ENCODE measurements at places on chromosomes 16 and 17. TPM values are rescaled to one million over a fixed set of nuclear protein-coding genes. Genes with fewer than 3 reads are reported as not detected.
A peak's percentile ranks its signal among the peaks of the same experiment; 100 is the strongest.

GRCh38 chr16:15751940-15752339 lies 101.9 kb downstream of the NDE1 start:
- DNase-seq, result no peak

DNA sequence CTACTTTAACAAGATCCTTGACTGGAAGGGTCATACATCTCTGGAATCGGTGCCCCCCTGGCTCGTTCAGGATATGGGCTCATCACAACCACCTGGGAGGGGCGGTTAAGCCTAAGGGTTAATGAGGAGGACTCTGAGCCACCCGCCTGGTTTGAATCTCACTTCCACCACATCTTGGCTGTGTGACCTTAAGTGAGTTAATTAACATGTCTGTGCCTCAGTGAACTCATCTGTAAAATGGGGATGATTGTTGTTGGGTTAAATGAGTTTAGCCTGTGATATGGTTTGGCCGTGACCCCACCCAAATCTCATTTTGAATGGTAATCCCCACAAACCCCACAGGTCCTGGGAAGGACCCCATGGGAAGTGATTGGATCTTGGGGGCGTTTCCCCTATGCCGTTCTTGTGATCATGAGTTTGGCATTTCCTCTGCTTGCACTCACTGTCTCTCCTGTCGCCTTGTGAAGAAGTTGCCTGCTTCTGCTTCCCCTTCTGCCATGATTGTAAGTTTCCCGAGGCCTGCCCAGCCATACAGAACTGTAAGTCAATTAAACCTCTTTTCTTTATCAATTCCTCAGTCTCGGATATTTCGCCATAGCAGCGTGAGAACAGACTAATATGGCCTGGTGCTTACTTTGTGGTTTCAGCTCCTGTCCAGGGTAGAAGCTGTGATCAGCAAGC lies 214.0 kb upstream of the CIBAR2 start:
- DNase-seq, result no peak

GRCh38 chr16:78984324-78984723 lies 616.2 kb downstream of the MAF start:
- DNase-seq, result no peak

- no peak for DNase-seq
Measured at GRCh38 chr16:80804056-80804525, 307 bp downstream of the CDYL2 start.

CCL22 gene
- total RNA-seq, result 0.13 TPM

ATXN1L gene
- 34.4 TPM for total RNA-seq

DNA sequence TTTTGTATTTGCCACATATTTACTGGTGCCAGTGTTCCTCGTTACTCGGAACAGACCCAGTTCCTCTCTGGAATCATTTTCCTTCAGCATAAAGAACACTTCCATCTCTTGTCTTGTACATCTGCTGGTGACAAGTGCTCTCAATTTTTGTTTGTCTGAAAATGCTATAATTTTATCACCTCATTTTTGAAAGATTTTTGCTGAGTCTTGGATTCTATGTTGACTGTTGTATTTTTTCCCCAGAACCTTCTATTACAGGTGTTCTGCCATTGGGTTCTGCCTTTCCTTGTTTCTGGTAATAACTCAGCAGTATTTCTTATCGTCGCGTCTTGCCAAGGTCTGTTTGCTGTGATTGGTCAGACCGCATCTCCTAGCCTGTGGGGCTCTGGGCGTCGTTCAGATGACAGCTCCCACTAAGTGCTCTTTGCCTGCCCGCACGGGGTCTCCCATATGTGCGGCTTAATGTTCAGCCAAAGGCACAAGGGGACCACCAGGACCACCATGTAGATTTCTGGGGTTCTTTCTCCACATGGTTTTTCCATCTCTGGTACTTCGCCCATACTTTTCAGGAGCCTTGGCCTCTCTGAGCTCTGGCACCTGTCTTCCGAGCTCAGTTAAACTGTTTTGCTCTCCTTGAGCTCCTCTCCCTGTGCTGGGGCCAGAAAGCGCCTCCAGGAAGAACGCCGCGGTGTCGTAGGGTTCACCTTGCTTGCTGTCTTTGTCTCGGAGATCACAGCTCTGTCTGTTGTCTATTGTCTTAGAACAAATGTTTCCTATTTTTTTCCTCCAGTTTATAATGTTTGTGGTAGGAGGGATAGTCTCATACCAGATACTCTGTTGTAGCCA lies 80.0 kb downstream of the METRNL start:
- peak; percentile 33 for DNase-seq

MGRN1 gene
- total RNA-seq, result 75.3 TPM

GRCh38 chr17:8555062-8555461 lies 75.5 kb downstream of the MYH10 start:
- no peak for DNase-seq

NPIPB13 gene
- total RNA-seq, result 35.0 TPM

GRCh38 chr16:9090101-9090959 lies 1.1 kb upstream of the HAPSTR1 start:
- DNase-seq, result peak; percentile 75

GRCh38 chr17:48307814-48308411 lies 122.1 kb downstream of the SKAP1 start:
- no peak for DNase-seq

DNA sequence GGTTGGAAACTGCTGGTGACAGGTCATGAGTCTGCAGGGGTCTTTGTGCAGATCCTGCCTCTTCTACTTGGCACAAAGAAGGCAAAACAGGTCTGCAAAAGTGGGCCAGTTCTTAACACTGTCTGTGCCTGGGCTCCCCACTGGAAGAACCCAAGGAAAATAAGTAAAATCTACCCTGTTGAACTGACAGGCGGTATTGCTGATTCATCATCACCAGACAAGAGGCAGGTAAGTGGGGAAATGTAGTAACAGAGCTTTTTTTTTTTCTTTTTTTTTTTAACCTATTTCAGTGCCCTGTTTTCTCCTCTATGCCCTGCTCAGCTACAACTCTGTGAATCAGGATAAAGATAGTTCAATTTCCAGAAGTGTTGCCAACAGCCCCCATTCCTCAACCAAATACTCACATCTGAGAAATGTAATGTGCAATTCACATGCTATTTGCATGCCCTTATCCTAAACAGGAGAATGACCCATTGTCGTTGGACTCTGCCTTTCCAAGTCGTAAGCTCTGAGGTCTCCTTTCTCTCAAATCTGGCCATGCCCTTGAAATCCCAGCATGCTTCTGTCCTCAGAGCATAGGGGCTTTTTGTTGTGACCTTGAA lies 237.0 kb downstream of the SOX9 start:
- no peak for DNase-seq

- no peak for DNase-seq
Measured at GRCh38 chr16:82105107-82105506, 64.9 kb downstream of the MPHOSPH6 start.

- DNase-seq, result no peak
Measured at GRCh38 chr17:67656494-67657203, 61.1 kb upstream of the NOL11 start.

DNA sequence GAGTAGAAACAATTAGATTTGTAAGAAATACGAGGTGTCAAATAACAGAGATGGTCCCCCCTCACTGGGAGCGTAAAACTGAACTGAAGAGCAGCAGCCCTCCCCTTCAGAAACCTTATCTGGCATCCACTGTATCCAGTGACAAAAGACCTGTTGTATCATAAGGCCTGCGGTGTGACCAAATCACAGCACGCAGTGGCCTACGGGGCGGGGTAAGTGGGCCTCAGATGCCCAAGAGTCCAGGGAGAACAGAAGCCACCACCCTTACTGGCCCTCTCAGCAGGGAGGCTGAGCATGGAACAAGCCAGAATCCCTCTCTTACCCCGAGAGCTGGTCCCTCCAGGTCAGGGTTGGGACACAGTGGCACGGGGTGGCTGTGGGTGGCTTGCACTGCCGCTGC lies 5.5 kb downstream of the JMJD6 start:
- no peak for DNase-seq

GRCh38 chr17:42709561-42709960 lies 27.2 kb downstream of the CNTNAP1 start:
- DNase-seq, result no peak

DNA sequence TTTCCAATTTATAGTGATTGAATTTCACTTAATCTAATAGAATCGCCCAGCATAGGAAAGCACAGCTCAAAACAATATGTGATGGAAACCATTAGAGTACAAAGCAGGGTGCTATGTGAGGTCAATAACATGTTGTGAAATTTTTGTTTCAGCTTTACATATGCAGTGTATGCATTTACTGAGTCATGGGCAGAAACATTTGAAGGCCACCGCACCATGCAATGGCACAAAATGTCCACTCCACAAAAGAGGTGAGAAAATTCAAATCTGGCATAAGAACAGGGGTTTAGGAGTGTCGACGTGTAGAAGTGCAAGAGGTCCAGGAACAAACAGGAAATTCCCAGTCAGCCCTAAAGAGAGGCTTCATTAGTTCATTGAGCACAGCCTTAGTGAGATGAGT lies 131.2 kb downstream of the ANKFN1 start:
- DNase-seq, result no peak

GRCh38 chr17:77341069-77341541 lies 200.3 kb downstream of the SEC14L1 start:
- DNase-seq, result no peak

GRCh38 chr17:16920628-16921020 lies 51.3 kb downstream of the TNFRSF13B start:
- DNase-seq, result no peak

DNA sequence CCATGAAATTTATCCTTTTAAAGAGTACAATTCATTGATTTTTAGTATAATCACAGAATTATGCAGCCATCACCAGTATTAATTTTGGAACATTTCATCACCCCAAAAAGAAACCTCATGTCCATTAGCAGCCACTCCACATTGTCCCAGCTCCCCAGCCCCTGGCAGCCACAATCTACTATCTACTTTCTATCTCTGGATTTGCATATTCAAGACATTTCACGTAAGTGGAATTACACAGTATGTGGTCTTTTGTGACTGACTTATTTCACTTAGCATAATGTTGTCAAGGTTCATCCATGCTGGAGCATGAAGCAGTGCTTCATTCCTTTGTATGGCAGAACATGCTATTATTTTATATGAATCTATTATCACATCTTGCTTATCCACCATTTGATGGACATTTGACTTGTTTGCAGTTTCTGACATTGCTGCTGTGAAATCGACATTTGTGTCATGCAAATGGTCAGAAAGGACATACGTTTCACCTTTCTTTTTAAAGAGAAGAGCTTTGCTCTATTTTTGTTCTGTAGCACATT lies 10.7 kb downstream of the METTL9 start:
- no peak for DNase-seq

GRCh38 chr17:28745786-28746411 lies 2.1 kb downstream of the TRAF4 start:
- DNase-seq, result no peak

DNA sequence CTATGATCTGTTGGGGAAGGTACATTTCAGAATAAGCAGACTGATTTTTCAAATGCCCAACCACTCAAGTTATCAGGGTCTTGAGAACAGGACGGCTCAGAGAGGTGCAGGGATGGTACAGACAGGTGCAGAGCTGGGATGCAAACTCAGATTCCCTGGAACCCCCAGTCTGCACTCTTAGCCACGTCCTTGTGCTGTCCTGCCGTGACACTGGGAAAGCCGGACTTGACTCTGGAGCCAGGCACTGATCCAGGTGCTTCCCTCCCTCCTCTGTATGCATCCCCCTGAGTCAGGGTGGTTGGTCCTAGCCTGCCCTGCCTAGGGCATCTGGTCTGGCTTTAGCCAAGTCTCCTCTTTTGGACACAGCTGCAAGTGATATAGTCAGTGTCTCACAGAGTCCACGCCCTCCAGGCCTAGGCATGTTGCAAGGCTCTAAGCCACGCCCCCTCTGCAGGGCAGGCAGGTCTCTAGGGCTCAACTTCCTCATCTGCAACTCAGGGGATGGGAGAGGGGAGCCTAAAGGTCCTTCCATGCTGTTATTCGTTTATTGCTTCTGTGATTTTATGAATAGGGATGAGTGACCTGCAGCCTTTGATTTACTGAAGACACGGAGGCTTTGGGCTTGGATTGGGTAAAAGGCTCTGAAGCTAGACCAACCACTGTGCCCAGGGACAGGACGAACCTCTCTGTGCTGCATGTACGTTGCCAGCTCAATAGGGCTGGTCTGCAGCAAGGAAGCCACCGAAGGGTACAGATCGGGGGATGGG lies 97.3 kb downstream of the SDK2 start:
- DNase-seq, result no peak

DNA sequence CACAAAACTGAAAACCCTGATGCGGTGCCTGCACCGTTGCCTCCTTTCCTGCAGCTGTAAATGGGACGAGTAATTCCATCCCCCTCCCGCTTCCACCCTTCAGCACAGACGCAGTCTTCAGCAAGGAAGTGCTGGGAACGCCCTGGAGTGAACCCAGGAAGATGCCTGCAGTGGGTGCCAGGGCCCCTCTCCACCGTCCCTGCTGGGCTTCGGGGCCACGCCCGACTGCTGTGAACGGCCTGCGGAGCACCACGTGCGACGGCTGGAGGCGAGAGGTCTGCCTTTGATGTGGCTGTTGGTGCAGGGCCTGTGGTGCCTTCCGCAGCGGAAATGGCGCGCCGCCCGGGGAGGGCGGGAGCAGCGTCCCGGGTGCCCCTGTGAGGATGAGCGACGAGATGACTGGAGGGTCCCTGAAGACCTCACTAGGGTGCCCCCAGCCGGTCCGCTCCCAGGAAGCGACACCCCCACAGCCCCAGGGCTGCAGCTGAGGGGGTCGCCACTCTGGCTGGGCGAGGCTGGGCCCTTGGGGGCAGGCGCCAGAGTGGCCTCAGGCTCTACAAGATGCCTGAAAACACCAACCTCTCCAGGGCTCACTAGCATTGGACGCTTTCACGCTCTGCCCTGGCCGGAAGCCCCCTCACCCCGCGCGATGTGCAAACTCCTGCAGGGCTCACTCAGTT lies 749 bp upstream of the MC1R start:
- peak; percentile 81 for DNase-seq

DNA sequence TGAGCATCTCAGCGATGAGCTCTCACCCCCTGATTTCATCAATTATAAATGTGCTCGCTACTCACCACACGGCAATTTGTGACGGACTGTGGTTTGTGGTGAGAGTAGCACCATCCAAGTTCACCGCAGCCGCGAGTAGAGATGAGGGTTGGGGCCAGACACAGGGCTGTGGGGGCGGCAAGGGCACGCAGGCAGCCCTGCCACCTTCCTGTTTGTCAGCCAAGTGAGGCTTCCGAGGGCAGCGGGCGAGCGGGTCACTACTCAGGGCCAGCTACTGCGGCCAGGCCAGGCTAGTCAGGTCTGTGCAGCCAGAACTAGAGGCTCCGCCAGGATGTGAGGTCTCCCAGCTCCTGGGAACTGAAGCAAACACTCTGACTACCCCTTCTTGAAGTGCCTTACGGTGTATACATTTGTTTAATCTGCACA lies 39.6 kb upstream of the MEOX1 start:
- DNase-seq, result no peak

- no peak for DNase-seq
Measured at GRCh38 chr17:14437176-14437575, 136.3 kb downstream of the HS3ST3B1 start.

GRCh38 chr16:23509782-23510163 lies 521 bp downstream of the GGA2 start:
- DNase-seq, result peak; percentile 62
